ENCODE measurements at places on chromosomes 13 and 19.

DNA sequence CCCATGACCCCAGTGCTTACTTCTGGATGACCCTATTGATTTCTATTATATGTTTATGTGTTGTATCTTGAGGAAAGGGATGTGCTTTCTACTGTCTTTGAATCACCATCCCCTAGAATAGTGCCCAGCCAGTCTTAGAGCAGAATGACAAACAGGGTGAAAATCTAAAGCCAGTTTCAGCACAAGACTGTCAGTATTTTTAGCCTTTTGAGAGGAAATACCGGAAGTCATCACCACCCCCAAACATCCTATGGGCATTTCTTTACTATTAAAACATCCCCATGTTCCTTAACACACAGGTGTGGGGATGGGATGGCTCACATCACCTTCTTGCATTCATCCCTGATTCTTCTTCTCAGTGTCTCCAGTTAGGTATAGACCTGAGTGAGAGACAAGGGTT lies 52.1 kb upstream of the UBE2L5 start:
- no peak for DNase-seq

- DNase-seq, result no peak
These were observed 15.2 kb upstream of the CHST8 start for GRCh38 chr19:33606556-33606955.

DNA sequence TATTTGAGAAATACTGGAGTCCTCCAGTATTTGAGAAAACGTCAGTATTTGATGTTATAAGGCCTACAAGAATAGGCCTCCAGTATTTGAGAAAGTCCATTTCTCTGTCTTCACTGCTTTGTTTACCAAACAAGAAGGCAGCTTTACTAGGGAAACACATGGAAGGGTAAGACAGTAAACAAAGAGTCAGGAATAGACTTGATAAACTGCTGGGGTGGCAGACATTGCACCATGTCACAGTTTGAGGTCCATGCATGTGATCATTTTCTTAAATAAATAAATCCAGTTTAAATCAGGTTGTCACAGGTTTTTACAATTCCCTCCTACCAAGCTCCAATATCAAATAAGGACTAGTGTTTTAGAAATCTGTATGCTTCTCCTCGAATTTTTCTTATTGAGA lies 1431.0 kb upstream of the SPRY2 start:
- DNase-seq, result no peak

GRCh38 chr13:66780814-66781213 lies 449.3 kb downstream of the PCDH9 start:
- no peak for DNase-seq

- no peak for DNase-seq
These were observed 8.0 kb downstream of the C19orf81 start for GRCh38 chr19:50657222-50657669.

DNA sequence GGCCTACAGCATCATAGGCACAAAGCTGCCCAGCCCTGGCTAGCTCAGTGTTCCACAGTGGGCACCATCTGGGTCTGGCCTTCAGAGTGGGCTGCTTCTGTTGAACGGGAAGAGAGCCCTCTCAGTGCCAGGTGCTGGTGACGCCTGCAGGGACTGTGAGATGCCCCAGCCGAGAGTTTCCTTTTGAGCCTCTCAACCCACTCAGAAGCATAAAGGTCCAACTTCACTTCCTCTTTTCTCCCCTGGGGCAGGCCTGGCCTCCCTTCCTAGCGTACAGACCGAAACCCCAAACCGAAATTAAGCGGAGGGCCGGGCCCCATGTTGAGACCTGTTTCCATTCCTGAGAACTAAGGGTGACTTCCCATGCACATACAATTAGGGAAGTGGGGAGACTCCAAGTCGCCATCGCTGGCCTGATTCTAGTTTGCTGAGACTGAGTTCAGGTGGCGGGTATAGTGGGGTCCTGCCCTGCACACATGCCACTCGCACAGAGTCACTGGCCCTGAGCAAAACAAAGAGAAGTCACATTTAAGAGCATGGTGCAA lies 6.9 kb downstream of the RAB8A start:
- DNase-seq, result no peak

- no peak for DNase-seq
These were observed 10.6 kb downstream of the NANOS3 start for GRCh38 chr19:13887517-13887916.

DNA sequence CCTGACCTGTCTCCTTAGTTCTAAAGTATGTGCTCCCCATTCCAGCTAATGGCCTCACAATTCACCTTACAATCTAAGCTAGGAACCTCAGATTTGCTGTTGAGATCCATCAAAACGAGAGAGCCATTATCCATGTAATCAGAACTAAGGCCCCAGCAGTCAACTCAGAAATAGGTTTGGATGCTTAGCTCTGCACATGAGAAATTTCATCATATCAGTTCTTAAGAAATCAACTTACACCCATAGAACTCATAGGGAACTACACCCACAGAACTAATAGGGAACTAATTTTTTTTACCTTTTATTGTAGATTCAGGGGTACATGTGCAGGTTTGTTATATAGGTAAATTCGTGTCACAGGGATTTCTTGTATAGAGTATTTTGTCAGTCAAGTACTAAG lies 28.7 kb downstream of the CYSLTR2 start:
- no peak for DNase-seq

GRCh38 chr13:112995395-112996191 lies 26.6 kb downstream of the MCF2L start:
- no peak for DNase-seq

GRCh38 chr13:46077265-46077664 lies 24.7 kb upstream of the ZC3H13 start:
- DNase-seq, result no peak

DNA sequence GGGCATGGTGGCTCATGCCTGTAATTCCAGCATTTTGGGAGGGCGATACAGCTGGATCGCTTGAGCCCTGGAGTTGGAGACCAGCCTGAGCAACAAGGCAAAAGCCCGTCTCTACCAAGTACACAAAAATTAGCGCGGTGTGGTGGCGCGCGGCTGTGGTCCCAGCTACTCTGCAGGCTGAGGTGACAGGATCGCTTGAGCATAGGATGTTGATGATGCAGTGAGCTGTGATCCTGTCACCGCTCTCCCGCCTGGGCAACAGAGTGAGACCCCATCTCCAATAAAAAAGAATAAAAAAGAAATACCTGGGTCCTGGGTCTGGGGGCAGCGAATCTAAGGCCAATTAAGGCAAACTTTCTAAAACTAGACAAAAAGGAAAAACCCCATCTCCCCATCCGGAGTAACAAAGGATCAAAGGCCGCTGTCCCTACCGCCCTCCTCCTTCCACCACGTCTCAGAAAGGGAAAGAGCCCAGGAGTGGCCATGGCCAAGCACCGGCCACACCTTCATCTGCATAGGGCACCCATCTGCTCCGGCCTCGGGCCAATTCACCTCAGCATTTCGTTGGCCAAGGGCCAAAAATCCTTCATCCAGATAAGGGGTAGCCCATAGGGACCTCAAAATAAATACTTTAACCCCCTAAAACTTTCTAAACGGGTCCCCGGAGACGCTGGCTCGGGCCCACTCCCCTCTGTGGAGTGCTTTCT lies 851 bp downstream of the ZNF320 start:
- DNase-seq, result peak; percentile 30

DNA sequence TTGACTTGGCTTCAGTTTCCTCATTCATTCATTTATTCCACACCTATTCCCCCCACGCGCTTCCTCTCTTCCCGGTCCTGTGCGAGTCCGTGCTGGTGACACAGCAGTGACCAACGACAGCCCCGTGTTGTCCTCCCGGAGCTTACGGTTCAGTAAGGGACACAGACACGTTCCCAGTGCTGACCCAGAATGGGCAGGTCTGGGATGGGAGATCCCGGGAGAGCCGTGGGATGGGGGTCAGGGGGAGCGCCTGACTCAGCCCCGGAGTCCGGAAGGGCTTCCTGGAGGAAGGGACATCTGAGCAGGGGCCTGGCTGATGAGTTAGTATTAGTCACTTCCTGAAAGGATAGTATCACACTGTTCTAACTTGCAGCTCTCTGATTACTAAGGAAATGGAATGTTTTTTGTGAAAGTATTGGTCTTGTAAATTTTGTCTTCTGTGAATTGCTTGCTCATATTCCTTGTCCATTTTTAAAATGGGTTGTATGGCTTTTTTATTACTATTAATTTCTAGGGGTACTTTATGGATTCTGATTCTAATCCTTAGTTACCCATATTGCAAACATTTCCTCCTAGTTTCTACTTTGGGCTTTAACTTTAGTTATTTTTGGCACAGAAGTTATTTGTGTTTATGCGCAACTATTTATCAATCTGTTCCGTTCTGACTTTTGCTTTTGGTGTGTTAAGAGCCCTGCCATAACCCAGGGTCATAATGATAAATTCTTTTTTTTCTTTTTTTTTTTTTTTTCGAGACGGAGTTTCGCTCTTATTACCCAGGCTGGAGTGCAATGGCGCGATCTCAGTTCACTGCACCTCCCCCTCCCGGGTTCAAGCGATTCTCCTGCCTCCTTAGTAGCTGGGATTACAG lies 708 bp upstream of the ERCC1 start:
- DNase-seq, result peak; percentile 79

GRCh38 chr19:45575216-45575615 lies 9.4 kb downstream of the OPA3 start:
- DNase-seq, result no peak

DNA sequence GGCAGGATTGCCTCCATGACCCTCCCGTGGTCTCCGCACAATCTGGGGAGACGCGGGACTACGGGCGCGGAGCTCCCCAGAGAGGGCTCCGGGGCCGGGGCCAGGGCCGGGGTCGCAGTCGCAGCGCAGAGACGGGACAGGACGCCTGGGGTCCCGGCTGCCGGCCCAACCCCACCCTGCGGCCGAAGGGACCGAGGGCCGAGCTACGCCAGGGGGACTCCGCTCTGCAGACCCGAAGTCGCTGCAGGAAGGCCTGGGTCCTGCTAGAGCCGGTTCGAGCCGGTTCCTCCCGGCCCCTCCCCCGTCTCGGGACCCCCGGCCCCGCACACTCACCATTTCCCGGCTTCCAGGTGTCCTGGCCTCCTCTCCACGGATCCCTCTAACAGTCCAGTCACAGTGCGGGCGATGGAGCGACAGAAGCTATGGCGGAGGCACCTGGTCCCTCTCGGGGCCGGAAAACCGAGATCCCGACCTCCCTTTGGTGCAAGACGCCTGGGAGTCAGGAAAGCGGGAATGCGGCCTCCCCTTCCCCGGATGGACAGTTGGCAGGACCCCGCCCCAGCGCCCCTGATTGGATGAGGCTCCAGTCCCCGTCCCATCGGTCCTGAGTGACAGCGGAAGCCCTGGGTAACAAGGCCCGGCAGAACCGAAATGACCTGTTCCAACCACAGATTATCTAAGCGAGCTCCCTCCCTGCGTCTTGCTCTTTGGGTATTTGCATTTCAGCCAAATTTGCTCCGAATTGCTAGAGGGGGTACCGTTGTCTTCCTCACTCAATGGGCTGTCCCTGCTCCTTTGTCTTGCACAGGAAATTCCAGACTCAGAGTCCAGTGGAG lies at the start of gene ZNF625:
Gene ZNF625, minus strand, starts transcription at position 512 of the 836 bp plus-strand sequence. Its CDS starts 176 bp downstream, at position 336.
- peak; percentile 84 for DNase-seq

DNA sequence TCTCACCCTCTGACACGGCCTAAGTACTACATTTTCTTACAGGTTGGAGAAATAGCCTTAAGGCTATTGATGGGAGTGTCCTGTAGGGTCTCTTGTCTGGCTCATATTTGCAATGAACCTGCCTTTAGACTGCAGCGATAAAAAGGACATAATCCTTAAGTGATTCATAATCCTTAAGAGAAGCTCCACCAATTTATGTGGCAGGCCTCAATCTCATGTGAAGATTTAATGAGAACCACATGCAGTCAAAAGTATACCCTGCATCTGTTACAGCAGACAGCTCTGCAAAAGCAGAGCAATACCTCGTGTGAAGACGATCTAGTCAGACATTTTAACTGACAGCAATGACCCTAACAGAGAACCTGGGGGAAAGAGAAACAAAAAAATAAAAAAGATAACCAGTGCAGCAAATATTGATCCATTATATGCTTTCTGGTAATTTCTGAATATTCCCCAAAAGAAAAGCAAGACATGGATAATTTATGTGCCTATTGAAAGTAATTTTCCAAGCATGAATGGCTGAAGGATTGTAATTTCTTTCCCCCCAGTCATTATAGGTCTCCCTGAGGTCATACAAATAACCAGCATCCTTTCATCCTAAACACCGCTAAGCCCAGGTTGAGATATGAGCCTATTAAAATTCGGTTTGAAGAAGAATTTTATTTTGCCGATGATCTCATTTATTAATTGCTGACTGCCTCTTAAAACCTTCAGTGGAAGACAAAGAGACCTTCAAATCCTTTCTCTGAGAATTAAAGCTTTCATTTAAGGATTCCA lies 321.8 kb upstream of the NBEA start:
- no peak for DNase-seq

- no peak for DNase-seq
These were observed 130.9 kb downstream of the FRY start for GRCh38 chr13:32162395-32163005.

DNA sequence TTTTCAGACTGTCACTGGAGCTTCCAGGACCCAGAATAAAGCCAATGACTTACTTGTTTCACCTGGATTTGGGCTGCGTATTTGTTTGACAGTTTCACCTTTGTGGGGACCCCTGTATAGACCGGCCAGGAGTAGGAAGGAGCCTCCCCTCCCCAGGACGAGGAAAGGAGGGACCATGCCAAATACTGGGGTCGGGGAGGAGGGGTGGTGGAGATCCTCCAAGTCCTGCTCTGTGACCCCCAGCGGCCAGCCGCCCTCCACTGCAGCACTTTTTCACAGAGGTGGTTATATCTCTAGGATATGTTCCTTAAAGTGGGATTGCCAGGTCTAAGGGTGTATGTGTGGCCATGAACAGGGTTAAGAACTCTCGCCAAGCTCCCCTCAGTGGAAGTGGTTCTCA lies 25.7 kb upstream of the ZNF492 start:
- DNase-seq, result no peak

DNA sequence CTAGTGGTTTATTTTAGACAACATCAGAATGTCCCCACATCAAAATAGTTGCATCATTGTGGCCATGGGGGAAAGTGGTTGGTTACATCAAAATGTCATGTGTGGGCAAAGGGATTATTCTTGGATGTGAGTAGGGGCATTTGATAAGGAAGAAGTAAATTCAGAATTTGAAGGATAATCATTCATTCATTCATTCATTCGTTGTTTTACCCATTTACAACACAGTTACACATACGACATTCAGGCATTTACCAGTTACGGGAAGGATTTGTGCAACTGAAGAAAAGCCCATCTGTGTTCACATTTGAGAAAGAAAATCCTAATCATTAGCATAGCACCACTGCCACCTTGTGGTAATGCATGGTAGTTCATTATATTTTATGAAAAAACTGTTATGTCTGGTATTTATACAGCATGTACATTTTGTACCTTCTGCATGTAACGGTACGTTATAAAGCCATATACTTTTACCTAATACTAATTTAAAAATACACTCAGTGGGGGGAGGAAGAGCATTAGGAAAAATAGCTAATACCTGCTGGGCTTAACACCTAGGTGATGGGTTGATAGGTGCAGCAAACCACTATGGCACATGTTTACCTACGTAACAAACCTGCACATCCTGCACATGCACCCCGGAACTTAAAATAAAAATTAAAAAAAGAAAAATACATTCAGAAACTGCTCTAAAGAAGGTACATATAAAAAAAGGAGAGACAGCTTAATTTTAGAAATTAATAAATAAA lies 62.1 kb downstream of the DGKH start:
- peak; percentile 21 for DNase-seq

GRCh38 chr13:45086484-45086883 lies 33.8 kb upstream of the GTF2F2 start:
- DNase-seq, result no peak

- peak; percentile 48 for DNase-seq
These were observed 4.3 kb downstream of the HPN start for GRCh38 chr19:35045667-35046300.

GRCh38 chr19:47404334-47405196 lies 14.8 kb downstream of the MEIS3 start:
- no peak for DNase-seq

Measured in urothelium cell line (cell line).